ENCODE measurements at places on chromosomes 7 and 10.

DNA sequence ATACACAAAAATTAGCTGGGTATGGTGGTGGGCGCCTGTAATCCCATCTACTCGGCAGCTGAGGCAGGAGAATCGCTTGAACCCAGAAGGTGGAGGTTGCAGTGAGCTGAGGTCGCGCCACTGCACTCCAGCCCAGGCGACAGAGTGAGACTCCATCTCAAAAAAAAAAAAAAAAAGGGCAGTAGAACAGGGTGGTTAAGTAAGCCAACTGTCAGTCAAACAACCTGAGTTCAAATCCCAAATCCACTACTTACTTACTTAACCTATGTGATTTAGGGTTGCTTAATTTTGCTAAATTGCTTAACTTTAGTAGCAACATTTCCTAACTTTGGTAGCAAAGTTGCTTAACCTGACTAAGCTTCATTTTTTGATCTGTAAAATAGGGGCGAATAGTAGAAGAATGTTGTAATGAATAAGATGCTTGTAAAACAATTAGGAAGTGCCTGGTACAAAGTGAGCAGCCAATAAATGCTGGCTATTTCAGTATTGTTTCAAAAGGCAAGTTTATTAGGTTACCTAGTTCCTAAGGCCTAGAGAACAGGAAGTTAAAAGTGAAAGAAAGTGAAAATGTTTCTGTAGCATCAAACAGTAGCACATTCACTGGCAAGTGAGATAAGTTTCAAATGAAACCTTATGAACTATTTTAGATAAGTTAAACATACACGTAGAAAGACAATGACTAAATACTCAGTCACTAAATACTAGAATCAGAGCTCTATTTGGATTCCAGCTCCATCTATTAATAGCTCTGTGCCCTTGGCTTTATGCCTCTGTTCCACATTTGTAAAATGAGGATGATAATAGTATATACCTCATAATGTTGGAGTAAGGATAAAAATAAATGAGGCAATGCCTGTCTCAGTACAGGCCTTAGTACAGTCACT lies 64.3 kb downstream of the HOXA1 start:
- DNase-seq = no peak

DNA sequence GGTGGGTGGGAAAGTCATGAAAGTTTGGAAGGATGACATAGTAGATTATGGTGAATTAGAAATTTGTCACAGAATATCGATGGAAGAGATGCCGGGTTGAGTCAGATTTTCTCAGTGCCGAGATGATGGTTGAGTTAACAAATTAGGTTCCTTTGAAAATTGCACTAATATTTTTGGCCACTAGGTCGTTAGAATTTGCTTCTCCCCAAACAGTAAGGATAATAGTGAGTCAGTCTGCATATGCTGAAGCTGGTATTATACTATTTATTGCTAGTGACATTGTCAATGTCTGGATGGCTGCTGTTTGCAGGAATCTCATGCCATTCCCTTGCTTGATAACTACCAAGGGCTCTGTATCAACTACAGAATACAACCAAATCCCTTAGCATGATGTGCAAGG lies 37.7 kb upstream of the MINDY3 start:
- no peak for DNase-seq

GRCh38 chr10:69491611-69492010 lies 40.3 kb downstream of the TSPAN15 start:
- no peak for DNase-seq

- no peak for DNase-seq
Observed at GRCh38 chr10:7337431-7338171, 73.2 kb downstream of the SFMBT2 start.

- DNase-seq = no peak
Observed at GRCh38 chr7:41039386-41039953, 663.4 kb downstream of the INHBA start.

DNA sequence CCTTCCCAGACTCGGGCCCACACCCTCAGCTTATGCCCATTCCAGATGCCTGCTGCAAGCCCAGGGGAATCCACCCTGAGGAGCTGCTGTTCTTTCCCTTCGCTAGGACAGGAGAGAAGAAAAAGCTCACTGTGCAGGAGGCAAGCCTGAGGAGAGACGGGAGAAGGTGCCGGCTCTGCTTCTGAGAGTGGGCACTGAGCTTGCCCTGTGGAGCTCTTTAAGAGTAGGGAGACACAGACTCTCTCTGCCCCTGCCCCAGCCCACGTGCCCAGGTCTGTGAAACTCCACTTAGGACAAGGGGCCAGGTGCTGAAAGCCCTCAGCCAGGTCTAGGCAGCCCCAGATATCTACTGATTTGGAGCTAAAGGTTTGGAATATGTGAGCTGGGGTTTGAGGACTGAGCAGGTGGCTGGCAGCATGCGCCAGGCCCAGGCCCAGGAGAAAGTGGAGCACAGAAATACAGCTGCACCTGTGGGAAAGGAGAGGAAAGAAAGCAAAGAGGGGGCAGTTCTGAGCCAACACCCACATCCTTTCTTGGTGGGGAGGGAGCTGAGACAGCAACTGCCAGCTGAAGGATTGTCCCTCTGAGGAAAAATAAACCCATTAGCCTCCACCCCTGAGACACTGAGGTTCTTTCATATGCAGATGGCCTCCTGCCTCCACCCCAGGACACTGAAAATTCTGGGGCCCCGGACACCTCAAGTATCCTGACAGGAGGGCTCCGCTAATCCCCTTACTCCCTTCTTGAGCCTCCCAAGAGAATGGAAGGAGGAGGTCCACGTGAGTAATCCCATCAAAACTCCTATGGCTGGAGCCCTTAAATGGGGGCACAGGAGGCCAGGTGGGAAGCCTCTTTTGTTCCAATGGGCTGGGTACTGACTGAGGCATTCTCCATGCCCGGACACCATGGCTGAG lies 7.3 kb downstream of the POLL start:
- DNase-seq = no peak

DNA sequence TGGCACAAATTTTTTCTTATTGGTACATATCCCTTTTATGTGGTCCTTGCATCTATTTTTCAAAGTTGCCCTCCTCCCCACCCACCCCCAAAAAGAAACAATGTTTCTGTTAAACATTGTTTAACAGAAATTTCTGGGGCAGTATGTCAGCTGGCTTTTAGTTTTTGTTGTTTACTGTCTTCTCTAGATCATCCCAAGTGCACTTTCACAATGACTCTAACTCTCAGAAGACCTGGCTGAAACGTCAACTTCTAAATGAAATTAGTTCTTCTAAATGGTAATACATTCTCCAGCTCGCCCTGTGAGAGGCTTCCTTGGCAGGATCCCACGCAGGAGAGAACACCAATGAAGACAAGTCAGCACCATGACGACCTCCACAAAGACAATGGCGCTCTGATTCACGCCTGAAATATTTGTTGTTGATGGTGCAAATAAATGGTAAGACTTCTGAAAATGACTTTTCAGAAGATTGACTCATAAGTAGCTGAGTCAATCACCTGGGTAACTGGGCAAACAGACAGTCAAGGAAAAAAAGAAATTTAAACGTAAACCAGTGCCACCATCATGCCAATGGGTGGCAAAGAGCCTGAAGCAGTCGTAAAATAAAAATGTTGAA lies 293.7 kb downstream of the FZD1 start:
- no peak for DNase-seq

GRCh38 chr7:95041031-95041430 lies 133.6 kb downstream of the PPP1R9A start:
- no peak for DNase-seq

DNA sequence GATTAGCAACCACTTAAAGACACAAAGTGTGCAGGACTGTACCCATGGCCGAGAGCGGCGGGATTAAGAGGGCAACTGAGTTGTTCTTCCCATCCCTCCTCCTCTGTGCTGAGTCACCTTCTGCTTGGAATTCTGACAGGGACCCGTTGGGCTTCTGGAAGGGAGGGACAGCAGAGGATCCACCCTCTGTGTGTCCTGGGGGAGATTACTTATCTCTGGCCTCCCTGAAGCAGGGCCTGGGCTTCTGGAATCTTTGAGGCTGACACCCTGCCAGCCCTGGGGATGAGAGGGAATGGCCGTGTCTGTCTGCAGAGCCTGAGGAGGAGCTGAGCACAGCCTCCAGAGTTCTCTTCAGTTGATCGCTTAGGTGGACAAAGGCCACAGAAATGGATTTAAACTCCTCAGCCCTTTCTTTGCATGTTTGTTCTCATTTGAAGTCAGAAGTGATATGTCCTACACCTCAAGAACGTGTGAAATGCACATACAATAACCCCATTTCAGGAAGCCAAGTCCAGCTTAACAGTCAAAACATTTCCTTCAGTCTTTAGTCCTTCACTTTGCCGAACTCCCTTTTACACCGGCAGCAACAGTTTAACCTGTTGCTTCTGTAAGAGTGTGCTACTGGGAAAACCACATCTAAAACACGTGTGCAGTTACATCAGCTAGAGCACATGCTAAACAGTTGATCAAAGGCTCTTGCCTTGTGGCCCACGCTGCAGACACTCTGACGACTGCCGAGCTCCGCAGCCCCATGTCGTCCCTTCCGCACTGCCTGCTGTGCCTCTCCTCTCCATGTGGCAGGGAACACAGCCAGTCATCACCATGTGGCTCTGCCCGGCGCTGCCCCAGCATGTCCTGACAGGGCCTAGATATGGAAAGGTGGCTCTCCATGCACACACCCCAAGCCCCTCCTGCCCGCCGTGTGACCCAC lies 55.7 kb downstream of the IKZF1 start:
- DNase-seq = no peak

DNA sequence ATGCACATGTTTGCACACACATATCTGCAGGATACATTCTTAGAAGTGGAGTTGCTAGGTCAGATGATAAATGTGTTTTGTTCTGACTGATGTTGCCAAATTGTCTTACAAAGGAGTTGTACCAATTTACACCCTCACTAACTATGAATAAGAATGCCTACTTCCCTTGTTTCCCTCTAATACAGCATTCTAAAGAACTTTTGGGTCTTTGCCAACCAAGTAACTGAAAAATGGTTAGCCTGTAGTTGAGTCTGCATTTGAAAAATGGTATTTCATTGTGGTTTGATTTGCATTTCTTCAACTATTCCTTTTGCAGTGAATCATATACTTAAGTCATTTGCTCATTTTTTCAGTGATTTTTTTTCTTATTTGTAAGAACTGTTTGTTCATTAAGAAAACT lies 48.4 kb downstream of the TMEM26 start:
- DNase-seq = no peak

DNA sequence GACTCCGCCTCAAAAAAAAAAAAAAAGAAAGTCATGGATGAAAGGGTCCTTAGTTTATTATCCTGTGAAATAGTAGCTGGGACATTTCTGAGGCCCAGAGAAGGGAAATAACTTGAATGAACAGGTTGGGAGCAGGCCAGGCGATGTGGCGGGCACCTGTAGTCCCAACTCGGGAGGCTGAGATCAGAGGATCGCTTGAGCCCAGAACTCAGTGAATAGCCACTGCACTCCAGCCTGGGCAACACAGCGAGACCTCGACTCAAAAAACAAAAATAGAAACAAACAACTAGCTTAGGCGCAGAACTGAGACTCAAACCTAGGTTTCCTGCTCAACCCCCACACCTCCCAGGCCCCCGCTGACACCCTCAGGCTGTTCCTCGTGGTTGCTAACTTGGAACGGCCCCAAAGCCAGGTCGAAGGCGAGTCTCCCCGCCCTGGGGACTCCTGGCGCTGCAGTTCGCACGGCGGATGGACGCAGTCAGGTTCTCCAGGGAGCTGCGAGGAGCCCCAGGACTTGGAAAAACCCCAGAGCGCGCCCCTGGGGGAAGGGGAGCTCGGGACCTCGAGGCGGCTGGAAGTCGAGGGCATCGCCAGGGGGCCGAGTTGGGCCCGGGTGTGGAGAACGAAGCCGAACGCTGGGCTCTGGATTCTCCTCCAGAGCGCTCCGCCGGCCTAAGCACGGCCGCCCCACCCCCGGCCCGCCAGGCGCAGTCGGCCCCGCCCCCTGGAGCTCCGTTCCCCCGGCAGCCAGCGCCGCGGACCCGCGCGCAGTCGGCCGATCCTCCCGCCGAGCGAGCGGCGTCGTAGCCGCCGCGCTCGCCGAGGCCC lies at the start of gene STOX1:
STOX1 (plus strand) TSS at position 768 of the 828 bp plus-strand sequence. CDS start 93 bp downstream, outside the sequence.
- DNase-seq = peak; percentile 52

DNA sequence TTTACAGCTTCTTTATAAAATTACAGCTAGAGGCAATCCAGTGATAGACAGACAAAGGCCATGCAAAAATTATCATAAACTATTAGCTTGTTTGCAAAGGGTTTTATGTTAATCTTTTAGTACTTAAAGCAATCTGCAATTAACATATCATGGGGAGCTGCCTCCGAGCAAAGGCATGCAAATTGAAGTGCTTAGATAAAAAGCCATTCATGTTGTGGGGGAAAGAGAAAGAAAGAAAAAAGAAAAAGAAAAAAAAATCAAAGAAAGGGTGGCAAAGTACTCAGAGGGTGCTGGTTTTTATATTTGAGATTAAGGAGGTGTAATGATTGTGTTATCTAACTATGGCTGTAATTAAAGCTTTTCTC lies 799.5 kb downstream of the LRMDA start:
- DNase-seq = no peak

DNA sequence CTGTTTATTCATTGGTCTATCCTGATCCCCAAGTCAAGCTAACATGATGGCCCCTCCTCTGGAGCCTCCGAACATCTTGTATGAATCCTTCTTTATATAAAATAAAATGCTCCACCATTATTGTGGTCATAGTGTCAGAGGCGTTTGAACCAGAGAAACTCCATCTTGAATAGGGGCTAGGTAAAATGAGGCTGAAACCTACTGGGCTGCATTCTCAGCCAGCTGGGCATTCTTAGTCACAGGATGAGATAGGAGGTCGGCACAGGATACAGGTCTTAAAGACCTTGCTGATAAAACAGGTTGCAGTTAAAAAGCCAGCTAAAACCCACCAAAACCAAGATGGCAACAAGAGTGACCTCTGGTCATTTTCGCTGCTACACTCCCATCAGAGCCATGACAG lies 905.8 kb upstream of the AUTS2 start:
- no peak for DNase-seq

DNA sequence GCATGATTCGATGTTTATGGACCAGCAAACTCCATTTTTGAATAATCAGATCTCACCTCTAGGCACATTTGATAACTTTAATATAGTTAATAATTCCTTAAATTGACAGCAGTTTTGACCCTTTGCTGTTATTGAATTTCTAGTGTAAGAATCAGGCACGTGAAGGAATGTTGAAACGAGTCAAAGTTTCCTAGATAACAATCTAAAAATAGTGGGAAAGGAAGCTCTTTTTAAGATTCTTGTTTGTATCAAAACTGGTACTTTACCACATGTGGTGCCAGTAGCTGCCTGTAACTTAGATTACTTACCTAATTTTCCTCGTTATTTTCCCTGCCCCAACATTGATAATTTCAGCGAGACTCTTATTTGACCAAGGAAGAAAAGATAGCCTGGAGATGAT lies 757.8 kb upstream of the KCND2 start:
- no peak for DNase-seq

GRCh38 chr7:71198391-71198790 lies 66.4 kb downstream of the GALNT17 start:
- no peak for DNase-seq

GRCh38 chr10:51403521-51403920 lies 295.9 kb downstream of the CSTF2T start:
- DNase-seq = no peak

GRCh38 chr10:14579405-14579804 lies 195.3 kb downstream of the FAM107B start:
- no peak for DNase-seq

DNA sequence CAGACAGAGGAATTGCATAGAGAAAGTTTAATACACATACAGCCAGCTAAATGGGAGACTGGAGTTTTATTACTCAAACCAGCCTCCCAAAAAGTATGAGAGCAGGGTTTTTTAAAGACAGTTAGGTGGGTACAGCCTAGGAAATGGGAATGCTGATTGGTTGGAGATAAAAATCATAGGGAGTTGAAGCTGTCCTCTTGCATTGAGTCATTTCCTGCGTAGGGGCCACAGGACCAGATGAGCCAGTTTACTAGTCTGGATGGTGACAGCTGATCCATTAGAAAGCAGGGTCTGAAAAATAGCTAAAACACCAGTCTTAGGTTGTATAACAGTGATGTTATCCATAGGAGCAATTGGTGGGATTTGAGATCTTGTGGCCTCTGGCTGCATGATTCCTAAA lies 76.1 kb upstream of the POM121L12 start:
- no peak for DNase-seq

All from activated B cell treated with CpG ODN at 0.5 μM for 24 hours (primary cell).